ENCODE measurements at places on chromosomes 16 and 17.

GRCh38 chr17:79579074-79579800, 31.6 kb downstream of the RBFOX3 start:
- no peak for DNase-seq

GRCh38 chr16:63512910-63513309, 1476.7 kb upstream of the CDH8 start:
- DNase-seq = no peak

GRCh38 chr17:35731239-35731916, at the start of gene RASL10B:
RASL10B (plus strand) TSS chr17:35731639; CDS start chr17:35735185, 3,546 bp downstream.
- DNase-seq = peak; percentile 45

- DNase-seq = no peak
Measured at GRCh38 chr16:89936034-89936433, 12.5 kb upstream of the DEF8 start.

GRCh38 chr17:39738983-39739884, 1.5 kb downstream of the GRB7 start:
- DNase-seq = peak; percentile 52

DNA sequence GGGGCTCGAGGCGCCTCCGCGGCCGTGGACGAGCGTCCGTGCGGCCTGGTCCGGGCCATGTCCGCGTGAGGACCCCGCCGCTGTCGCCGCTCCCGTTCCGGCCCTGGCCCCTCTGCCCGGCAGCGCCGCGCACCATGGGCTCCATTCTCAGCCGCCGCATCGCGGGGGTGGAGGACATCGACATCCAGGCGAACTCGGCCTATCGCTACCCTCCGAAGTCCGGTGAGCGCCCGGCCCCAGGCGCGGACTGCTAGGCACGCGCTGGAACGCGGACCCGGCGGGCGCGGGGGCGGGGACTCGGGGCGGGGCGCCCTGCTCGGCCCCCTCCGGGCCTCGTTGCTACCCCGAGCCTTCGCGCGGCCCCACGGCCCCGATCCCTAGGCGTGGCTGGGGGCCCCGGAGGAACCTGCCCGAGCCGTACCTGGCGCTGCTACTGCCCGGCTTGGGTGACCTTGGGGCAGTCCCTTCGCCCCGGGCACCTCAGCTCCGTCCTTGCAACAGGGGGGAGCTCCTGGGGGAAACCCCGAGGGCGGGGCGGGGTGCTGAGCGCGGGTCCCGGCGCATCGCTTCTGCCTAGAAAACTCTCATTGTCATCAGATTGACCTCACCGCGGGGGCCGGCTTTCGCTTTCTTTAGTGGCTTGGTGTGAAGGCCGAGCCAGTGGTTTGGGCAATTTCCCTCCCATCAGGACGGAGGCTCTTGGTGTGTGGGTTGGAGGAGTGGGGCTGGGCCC, 367 bp downstream of the MGRN1 start:
- DNase-seq = peak; percentile 38

All from fibroblast of skin of right quadriceps (primary cell).